ENCODE measurements at places on chromosomes 11 and 22.

DNA sequence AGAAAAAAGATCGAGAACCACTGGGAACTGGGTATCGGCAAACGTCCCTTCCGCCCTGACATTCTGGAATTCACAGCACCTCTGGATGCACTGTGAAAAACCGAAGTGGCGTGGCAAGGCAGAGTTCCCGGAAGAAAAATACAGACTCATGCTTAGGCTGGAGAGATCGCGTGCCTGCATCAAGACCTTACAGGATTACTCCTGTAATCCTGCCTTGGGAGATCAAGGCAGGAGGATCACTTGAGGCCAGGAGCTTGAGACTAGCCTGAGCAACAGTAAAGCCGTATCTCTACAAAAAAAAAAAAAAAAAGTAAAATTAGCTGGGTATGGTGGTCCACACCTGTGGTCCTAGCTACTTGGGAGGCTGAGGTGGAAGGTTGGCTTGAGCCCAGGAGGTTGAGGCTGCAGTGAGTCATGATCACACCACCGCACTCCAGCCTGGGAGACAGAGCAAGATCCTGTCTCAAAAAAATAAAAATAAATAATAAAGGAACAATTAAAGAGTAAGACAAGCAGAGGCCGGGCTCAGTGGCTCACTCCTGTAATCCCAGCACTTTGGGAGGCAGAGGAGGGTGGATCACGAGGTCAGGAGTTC lies 19.9 kb upstream of the TEF start:
- DNase-seq, result no peak

DNA sequence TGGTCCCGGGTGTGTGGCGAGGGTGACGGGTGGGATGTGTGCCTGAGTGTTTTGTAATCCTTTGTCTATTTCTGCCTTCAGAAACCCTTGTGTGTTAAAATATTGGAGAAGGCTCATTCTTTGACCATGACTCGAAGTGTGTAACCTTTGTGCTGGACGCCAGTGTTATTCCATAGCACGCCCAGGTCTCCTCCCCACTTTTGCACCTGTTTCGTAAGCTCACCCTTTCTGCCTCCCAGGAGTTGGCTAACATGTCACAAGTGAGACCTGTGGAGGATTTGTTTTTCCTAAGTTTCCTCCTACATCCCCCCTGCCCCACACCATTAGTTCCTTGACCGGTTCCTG lies 382 bp downstream of the C11orf54 start:
- peak; percentile 82 for DNase-seq

DNA sequence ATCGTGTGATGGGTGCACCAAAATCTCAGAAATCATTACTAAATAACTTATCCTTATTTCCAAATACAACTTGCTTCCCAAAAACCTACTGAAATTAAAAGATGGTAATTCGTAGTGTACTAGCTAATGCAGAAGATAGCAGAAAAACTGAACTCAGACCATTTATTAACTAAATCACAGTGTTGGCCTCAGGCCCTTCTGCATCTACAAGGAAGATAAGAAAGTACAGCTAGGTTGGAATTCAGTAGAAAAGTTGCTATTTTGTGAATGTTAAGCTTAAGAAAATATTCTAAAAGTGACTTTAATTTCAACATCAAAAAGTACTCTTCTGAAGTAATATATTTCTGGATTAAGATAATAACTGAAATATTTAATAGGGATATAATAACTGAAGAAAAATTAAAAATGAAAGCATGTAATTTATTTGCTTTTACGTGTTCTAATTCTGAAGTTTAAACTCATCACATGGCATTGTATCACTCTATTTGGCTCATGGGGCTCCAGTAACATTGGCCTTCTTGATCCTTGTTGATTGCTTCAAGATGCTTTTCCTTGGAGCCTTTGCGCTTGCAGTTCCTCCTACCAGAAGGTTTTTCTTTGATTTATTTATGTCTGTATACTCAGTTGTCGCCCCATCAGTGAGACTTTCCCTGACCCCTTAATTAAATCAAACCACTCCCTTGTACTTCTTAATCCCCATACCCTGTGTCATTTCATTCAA lies 847.9 kb upstream of the ANO3 start:
- DNase-seq, result no peak

DNA sequence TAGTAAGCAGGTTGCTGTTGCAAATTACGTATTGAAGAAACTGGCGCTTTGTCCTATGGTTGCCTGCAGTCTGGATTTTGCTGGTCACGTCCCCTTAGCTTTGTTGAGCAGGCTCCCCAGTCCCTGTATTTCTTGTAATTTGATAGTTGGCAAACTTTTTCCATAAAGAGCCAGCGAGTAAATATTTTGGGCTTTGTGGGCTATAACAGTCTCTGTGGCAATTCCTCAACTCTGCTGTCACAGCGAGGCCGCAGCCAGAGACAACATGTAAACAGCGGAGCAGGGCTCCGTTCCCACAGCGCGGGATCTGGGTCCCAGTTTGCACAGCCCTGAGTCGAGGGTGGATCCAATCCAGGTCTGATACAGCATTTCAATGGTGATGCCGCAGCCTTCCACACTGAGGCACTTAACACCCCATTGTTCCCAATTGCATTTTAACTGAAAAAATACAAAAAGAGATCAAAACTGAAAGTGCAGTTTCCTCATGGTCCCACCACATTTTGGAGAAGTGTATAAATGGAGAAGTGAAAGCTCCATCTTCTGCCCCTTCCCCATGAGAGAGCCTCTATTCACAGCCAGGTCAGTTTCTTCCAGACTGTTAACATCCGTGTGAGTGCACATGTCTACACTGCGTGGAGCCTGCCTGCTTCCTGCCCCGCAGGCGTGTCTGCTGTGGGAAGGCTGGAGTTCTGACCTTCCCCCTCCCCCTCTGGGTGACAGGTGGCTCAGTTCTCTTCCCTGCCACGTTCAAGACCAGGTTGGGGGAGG lies 89.1 kb downstream of the RPS6KA4 start:
- DNase-seq, result no peak

- DNase-seq, result no peak
Measured at GRCh38 chr22:50542416-50542927, 3.2 kb upstream of the KLHDC7B start.
